ENCODE measurements at places on chromosomes 12 and 14. TPM values are rescaled to one million over a fixed set of nuclear protein-coding genes. Genes with fewer than 3 reads are reported as not detected.

GRCh38 chr12:105317942-105318621, 12.4 kb upstream of the C12orf75 start:
- no peak overlapping the region for H3K4me3 ChIP-seq
- DNase-seq, result no peak
- peaks cover 11% of the 10 kb centered on the region for H3K4me1 ChIP-seq
- no peaks in the 10 kb centered on the region for H3K27me3 ChIP-seq
- no peaks in the 10 kb centered on the region for H3K36me3 ChIP-seq

DNA sequence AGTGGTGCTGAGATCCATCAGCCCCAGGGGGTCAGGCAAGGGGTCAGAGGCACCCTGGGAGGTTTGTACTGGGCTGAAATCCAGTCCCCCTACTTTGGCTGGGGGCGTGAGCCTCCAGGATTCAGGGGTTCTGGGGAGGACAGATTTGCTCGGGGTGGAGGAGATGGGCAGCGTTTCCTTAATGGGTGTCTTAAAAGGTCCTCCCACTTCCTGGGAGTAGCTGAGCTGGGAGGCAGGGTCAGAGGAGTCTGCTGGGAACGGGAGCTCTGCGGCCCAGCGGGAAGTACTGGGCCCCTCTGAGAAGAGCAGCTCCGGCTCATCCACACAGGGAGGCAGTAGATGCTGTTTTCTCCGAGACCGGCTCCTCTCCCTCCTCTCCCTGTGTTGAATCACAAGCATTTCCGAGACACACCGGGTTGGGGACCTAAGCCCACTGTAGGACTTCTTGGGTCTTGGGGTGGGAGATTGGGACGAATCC, 2.1 kb upstream of the TEX52 start:
- no peaks in the 10 kb centered on the region for H3K36me3 ChIP-seq
- DNase-seq, result no peak
- no peaks in the 10 kb centered on the region for H3K27me3 ChIP-seq
- H3K4me1 ChIP-seq, result peaks cover 4% of the 10 kb centered on the region
- no peak overlapping the region for H3K4me3 ChIP-seq
- no peak overlapping the region for H3K27ac ChIP-seq

- DNase-seq, result no peak
- no peaks in the 10 kb centered on the region for H3K27me3 ChIP-seq
- no peak overlapping the region for H3K4me3 ChIP-seq
- no peaks in the 10 kb centered on the region for H3K4me1 ChIP-seq
These were observed 158.6 kb upstream of the C14orf180 start for GRCh38 chr14:104420990-104421389.

DNA sequence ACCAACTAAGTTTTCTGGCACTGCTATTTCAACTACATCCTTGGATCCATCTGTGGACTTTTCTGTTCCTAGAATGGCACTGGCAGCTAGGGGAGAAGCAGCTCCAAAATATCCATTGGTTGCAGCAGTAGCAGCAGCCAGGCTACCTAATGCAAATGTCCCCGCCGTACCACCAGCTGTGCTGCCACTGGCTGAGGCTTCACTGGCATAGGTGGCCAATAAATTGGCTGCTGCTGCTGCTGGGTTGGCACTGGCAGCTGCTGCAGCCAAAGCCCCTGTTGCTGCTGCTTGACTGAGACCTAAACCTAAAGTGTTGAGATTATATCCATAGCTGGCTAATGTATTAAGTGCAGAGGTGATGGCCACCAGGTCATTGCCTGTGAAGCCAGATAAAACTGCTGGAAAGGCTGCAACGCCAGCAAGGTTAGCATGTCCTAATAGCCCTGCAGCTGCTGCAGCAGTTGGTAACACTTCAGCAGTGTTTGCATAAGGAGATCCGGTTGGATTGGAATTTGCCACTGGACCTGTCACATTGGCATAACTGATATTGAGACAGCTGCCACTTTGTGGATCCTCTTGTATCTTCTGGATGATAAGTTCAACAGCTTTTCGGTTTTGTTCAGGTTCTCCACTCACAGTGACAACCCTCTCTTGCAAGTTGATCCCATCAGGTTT, 149.5 kb downstream of the NOVA1 start:
- no peak for DNase-seq
- no peak overlapping the region for H3K4me3 ChIP-seq
- no peaks in the 10 kb centered on the region for H3K36me3 ChIP-seq
- no peak overlapping the region for H3K27ac ChIP-seq

- DNase-seq, result no peak
- no peaks in the 10 kb centered on the region for H3K27me3 ChIP-seq
- H3K36me3 ChIP-seq, result no peaks in the 10 kb centered on the region
- H3K27ac ChIP-seq, result no peak overlapping the region
These were observed 82.6 kb downstream of the ERC1 start for GRCh38 chr12:1073652-1074051.

SMIM41 gene
- not detected for total RNA-seq

KCNH5 gene
- total RNA-seq, result not detected

GLIPR1L1 gene
- total RNA-seq, result not detected

TAS2R30 gene
- 1.8 TPM for total RNA-seq

Measured in pancreas (tissue), 10 donors.